Skeletal muscle cell (primary cell): ENCODE measurements at places on chromosomes 6 and 20.

GRCh38 chr6:29516108-29516507, 28.4 kb upstream of the MAS1L start:
- DNase-seq, result peak; percentile 36

DNA sequence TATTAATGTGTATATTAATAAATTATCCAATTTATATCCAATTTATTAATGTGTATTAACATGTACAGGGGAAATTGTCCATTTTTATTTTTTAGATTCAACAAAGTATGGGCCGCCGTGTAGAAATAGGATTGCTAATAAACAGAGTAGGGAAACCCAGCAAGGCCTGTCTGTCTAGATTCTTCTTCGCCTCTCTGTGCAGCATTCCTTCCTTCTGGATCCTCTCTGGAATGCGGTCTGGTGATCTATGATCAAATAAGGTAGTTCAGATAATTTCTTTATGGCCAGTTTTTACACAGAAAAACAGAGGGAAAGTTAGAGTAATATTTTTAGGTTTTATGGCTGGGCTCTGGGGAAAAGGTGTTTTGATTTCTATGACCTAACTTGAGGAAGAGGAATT, 19.9 kb upstream of the HFE start:
- DNase-seq, result no peak

DNA sequence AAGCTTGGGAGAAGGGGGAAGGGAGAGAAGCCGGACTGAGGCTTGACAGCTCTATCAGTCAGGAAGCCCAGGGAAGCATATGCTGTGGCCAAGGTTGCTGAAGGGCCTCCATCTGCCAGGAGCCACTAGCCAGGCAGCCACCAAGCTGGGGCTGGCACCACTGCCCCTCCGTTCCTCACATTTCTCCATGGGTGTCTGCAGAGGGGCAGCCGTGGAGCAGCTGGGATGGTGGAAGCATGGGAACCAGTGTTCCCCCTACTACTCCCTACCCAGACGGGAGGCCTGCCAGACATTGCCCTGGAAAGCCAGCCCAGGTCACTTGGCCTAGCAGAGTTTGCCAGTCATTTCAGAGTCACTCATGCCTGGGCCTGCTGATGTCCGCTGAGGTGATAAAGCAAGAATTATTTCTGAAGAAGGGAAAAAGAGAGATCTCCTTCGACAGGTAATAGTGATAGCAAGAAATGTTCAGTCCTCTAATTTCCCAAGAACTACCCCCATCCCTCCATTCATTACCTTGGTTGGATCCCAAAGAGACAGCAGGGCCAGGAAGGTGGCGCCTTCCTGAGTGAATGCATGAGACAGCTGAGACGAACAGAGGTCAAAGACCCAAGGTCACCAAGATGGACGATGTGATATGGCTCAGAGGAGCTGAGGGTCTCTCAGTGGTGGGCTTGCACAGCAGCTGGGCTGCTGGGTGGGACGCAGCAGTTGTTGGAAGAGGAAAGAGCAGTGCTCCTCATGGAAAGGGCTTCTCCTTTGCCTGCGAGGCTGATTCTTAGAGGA, 21.9 kb downstream of the SNPH start:
- DNase-seq, result no peak

DNA sequence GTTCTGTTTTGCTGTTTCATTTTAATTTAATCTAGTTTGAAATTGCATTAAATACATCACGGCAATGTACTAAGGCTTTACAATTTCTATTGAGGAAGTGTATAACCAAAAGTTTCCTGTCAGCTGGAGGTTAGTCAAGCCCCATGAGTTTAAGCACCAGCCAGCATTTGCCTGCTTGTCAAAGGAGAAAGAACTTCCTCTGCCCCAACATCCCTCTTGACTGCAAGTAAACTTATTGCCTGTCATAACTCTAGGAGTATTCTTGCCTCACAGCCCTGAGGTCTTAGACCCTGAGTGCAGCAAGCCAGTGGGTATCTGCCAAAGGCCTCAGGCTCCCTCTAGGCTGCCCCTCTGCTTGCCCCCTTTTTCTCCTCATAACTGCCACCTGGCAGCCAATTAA, 106.7 kb upstream of the INSM1 start:
- DNase-seq, result no peak

DNA sequence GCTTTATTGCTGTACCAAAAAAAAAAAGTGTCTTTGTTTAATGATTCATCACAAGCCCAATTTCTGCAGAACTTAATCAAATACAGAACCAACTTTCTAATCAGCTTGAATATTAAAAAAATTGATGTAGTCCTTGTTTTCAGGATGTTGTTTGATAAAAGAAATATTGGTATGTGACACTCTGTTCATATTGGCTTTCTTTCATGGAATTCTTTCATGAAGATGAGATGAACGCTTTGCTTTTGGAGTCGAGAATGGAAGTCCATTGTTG, 184.3 kb downstream of the ZNF217 start:
- DNase-seq, result no peak

GRCh38 chr20:33963751-33964150, 30.0 kb upstream of the RALY start:
- no peak for DNase-seq

DNA sequence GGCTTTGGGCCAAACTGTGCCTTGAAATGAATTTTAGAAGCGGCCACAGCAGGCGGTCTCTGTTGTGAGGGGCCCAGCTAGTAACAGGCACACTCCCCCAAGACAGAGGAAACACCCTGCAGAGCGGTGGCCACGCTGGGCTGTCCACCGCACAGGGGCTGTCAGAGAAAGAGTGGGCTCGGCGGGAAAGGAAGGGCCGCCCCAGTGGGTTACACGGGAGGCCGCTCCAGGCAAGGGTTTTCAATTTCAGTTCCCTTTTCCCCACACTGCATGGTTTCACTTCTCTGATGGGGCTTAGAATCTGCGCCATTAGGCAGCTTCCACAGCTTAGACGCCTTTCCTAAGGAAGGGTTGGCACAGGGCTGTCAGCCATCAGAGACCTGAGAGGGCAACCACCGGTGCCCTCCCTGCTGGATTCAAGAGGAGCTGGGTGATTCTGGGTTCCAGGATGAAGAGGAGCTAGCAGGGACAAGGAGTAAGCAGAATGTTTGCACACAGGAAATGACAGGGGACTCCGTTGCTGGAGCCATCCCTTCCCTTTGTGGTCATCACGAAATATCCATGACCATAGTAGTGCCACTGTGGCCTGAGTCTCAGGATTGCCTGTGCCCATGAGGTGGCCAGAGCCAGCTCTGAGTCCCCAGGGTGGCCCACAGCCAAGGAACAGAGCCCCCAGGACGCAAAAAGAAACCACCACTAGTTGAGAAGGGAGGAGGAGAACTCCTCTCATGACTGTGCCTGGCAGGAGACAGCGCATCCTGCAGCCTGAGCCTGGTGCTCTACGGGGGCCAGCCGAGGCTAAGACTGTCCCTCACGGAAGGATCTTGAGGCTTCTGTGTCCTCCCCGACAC, 282.7 kb downstream of the NRN1 start:
- DNase-seq, result no peak
